ENCODE measurements at places on chromosomes 7 and 10.

DNA sequence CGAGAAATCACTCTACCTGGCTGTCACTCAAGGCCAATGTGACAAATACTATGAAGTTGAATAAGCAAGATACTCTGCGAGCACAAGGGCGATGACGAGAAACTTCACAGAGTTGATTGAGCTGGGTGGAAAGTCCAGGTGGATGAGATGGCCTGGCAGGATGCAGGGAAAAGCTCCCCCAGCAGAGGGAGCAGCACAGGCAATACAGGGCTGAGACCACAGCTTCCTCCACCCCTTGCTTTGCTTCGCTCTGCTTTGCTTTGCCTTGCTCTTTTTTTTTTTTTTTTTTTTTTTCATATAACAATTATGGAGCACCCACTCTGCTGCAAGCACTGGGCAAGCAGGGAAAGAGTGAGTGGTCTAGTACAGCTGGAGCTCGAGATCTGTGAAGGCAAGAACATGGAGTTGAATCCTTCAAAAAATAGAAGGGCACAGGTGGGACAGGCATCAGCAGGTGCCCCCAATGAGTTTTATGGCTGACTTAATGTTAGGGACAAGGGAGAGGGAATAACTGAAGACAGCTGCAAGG, 88.3 kb downstream of the CABCOCO1 start:
- DNase-seq, result peak; percentile 61

GRCh38 chr7:114931656-114932011, 9.7 kb downstream of the MDFIC start:
- DNase-seq, result peak; percentile 47

DNA sequence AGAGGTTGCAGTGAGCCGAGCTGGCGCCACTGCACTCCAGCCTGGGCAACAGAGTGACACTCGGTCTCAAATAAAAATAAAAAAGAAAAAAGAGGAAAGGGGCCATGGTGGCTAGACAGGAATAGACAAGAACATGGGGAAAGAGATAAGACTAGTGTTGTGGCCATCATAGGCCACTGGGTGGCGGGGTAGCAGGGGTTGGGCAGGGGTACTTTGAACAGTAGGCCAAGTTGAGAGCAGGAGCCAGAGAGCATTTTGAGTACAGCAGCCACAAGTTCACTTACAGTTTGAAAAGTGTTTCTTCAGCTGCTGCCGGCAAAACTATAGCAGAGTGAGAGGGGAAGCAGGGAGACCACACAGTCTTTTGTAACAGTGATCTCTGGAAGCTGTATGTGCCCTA, 656.0 kb downstream of the CNTNAP2 start:
- DNase-seq, result no peak

DNA sequence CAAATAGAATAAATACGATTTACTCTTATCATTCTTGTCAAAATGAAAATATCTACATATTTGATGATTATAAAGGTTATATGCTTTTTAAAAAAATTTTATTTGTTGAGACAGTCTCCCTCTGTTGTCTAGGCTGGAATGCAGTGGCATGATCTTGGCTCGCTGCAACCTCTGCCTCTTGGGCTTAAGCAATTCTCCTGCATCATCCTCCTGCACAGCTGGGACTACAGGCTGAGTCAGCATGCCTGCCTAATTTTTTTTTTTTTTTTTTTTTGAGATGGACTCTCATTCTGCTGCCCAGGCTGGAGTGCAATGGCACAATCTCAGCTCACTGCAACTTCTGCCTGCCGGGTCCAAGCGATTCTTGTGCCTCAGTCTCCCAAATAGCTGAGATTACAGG, 48.9 kb downstream of the PUS7 start:
- DNase-seq, result no peak

DNA sequence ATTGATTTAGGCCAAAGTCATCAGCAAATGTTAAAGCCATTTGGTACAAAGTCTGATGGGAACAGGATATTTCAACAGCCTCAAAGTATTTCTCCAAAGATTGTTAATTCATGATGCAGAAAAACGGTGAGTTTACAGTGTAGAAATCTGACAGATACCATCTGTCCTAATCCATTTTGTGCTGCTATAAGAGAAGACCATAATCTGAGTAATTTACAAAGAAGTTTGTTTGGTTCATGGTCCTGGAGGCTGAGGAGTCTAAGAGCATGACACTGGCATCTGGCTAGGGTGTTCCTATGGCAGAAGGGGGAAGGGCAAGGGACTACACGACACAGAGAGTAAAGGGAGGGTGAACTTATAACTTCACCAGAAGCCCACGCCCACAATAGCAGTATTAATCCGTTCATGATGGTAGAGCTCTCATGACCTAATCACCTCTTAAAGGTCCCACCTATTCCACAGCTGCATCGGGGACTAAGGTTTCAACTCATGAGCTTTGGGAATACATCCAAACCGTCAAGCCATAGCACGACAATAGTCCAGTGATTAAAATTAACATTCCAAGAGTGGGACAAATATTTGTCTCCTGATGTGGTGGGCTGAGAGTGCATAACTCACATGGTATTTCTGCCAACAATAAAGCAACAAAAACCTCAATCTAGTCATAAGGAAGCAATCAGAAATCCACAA, 298.6 kb upstream of the AKR1E2 start:
- no peak for DNase-seq

GRCh38 chr10:34776090-34776690, 38.9 kb downstream of the PARD3 start:
- no peak for DNase-seq

GRCh38 chr10:117865945-117866344, 180.8 kb downstream of the RAB11FIP2 start:
- no peak for DNase-seq

DNA sequence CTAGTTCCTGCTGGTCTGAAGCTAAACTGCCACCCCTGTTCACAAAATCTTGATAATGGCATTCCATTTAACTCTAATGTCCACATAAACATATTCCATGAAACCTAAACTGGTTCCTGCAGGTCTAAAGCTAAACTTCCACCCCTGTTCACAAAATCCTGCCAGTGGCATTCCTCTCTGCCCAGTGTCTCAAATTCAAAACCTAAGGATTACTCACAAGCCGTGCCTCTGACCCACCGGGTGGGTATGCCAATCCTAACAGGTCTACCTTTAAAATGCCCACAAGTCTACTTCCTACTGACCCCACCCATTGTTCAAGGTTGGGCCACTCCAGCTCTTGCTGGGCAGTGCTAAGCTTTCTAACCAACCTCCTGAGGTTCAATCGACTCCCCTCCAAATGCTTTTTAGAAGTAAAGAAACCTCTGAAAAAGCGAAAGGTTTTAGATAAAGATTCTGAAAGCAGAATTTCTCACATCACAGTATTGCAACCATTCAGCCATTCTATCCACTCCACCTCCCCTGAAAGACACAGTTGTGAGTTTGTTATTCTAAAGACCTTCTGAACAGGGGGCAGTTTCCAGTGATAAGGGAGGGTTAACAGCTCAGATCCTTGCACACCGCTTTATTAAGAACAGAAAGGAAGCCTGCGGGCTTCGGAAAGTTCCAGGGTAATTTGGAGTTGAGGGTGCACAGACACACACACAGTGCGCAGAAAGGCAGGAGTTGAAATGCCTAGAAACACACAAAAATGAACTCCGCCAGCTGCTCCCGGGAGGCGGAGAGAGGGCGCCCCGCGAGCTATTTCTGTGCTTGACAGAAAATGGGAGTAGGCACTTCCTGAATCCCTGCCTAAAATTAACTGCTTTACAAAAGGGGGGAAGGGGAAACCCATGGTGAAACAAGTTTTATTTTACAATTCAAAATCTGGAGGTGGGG, 87.7 kb downstream of the TNS3 start:
- DNase-seq, result no peak

DNA sequence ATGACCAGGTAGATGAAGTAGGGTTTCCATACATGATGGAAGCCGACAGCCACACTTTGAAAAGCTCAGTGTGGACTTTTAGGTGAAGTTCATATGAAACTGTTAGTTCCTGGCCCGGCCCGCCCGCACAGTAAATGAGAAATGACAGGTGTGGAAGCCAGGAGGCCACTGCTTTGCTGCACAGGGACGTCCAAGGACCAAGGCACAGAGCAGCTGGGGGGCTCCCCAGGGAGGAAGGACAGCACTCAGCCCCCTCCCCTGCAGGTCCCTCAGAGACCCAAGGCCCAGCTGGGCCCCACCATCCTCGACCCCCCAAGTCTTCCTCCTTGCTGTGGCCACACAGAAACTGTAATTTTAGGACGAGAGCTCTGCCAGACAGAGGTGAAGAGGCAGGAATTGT, 219.2 kb downstream of the PTPRN2 start:
- no peak for DNase-seq

- DNase-seq, result no peak
Measured at GRCh38 chr7:36736090-36736898, 12.0 kb upstream of the AOAH start.

- DNase-seq, result no peak
Measured at GRCh38 chr10:3000048-3000447, 67.3 kb upstream of the PFKP start.

- no peak for DNase-seq
Measured at GRCh38 chr10:97921581-97922021, 72.0 kb downstream of the GOLGA7B start.

DNA sequence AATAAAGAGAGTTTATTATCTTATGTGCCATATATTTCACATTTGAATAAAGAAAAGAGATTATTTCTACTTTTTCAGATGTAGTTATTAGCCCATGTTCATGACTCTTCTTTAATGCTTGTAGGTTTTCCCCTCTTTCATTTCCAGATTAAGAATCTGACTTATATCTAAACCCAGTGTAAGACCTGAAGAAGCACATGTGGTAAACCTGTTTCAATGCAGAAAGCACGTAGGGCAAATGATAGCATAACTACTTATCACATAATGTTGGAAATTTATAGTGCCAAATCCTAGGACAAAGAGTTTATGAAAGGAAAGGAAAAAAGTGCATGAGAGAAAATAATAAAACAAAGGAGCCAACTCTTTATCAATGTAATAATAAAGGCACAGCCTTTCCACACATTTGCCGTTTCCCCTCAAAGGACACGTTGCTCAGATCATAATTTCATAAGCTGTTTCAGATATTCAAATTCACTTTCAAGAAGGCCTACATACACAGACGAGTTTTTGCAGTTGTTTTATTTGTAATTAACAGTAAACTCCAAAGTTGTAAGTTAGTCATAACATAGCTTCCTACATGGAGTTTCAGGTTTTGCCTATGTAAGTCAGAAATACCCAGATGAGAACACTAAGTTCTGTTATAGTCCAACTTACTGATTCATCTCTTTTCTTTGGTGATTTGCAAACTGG, 88.8 kb upstream of the MDFIC start:
- DNase-seq, result no peak

DNA sequence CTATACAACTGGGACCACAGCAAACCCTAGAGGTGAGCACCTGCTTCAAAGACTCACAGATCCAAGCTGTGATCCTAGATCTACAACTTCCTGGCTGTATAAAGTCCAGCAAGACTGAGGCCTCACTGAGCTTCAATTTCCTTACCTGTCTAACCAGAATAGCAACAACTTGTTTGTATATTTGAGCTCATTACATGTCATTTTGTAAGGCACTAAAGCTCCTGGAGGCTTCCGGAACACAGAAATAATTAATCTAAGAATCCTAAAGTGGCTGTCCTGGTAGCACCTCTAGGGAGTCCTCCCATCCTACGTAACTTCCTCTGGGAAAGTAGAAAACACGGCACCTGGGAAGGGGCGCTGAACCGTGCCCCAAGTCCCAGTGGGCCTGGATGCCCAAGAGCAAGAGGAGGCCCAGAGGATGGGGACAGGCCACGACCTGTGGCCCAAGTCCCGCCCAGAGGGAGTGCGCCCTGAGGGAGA, 39.4 kb downstream of the HK1 start:
- DNase-seq, result no peak

GRCh38 chr10:88505680-88506215, 77.4 kb downstream of the RNLS start:
- no peak for DNase-seq

DNA sequence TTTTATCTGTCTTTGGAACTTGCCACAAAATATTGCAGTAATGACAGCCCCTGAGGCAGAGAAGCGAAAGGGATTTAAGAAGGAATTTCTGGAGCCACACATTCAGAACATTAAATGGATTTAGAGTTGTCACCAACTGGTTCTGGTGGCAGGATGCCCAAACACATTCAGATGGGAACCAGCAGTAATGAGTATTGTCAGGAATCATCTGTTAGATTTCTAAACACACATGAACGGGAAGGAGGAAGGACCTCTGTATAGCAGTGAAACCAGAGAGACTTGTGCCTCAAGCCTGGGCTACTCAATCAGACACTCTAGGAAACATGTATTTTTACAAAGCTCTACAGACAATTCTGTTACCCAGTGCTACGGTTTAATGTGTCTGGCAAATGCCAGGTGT, 103.8 kb upstream of the CCNY start:
- DNase-seq, result no peak

GRCh38 chr7:99369767-99370391, 4.7 kb upstream of the ARPC1B start:
- DNase-seq, result no peak

- no peak for DNase-seq
Measured at GRCh38 chr7:137343281-137343841, at the start of gene PTN. Gene PTN (minus strand): TSS chr7:137343733. CDS start chr7:137254973, 88,760 bp downstream.

DNA sequence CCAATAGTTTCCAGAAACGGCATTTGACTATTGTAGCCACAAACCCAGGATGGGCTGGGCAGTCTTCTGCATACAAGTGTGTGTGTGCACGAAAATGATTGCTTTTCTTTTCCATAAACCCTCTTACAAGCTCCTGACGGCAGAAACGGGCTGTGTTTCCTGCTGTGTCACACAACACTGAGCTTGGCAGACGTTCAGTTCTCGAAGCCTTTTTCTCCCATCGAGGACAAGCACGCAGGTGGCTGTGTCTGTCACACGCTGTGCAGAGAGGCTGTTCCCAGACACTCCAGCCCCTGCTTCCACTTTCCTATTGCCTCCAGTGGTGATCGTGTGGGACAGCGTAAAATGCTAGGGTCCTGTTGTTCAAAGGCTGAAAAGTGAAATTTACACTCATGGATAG, 32.1 kb downstream of the RBAK start:
- DNase-seq, result no peak

DNA sequence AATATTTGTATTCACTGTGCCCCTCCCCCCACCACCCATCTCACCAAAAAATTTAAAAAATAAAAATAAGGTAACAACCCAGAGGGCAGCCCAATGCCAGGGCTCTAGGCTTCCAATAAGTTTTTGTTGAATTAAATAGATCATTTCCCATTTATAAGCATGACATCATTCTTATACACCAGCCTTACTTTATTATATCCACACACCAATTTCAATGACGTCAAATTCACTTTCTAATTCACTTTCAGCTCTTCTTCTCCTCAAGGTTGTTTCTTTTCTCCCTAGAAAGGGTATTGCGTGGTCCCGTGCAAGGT, 1.2 kb upstream of the DKK1 start:
- no peak for DNase-seq

Data from stimulated activated CD4-positive, alpha-beta T cell treated with anti-CD3 and anti-CD28 coated beads, Interleukin-4, amount 100 ng/mL, for 4 hours (primary cell).